ENCODE measurements at places on chromosomes 3 and 15.
A peak's percentile ranks its signal among the peaks of the same experiment; 100 is the strongest.

DNA sequence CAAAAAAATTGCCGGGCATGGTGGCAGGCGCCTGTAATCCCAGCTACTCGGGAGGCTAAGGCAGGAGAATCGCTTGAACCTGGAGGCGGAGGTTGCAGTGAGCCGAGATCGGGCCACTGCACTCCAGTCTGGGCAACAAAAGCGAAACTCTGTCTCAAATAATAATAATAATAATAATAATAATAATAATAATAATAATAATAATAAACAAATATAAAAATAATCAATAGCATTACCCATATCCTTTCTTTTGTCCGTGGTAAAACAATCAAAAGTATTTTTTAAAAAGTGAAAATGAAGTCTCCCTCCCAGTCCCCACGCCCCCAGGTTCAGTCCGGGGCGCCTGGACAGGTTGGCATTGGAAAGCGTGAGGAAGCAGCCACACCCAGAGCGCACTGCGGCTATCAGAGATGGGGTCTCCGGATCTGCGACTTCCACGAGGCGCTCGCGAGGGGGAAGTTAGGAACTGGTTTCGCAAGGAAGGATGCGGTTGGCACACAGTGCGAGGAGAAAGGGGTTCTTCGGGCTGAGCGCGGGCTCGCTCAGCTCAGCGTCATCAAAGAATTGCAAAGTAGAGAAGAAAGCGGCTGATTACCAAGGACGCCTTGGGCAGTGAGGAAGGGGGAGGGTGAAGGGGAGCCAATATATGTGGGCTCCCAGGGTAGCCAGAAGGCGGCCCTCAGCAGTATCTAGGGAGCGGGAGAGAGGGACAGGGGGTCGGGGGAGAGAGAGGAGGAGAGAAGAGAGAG lies 69.5 kb upstream of the EPHB3 start:
- no peak for DNase-seq

DNA sequence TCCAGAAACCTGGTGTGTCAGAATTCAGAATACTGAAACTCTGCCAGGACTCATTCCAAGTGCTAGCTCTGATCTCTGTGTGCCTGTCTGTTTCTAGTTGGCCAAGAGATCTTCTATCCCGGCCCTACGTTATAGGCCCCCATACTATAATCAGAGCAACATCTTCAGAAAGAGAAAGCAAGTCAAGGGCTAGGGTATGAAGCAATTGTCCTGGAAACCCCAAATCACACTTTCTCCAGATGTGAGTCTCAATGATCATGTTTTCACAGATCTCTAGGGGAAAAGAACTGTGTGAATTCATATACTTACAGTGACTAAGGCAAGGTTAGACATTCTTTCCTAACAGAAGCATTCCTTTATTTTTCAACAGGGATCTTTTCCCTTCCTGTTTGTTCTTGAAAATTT lies 309.7 kb downstream of the SLC9A9 start:
- no peak for DNase-seq

- DNase-seq, result no peak
These were observed 43.1 kb downstream of the LRRN1 start for GRCh38 chr3:3842356-3842755.

DNA sequence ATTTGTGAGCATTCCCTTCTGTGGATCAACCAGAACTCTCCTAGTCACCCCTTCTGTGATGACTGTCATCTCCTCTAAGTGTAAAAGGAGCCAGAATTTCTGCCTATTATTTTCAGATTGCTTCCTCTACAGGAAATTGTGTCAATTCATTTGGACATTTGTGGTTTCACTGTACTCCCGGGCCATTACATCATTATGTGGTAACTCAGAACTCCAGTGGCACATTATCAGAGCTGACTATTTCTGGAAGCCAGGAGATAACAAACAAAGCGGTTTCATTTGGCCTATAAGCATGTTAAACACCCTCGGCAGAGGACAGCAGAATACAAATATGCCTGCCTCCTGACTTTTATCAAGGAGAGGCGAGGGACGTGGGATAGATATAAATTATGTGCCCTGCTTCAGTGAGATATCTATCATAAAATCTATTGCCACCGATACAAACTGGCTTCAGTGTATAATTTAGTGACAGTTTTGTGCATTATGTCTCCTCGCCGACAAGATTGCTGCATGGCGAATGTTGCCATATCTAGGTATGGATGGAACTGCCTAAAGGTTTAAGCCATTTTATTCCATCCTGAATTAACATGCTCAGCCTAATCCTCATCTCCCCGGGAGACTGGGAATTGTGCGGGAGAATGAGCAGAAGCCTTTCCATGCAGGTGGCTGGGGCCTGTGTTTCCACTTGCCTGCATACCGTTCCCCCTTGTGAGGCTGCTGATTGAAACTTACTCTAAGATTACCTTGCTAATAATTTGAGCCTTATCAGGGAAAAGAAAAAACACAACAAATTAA lies 193.4 kb upstream of the SEMA6D start:
- DNase-seq, result no peak

DNA sequence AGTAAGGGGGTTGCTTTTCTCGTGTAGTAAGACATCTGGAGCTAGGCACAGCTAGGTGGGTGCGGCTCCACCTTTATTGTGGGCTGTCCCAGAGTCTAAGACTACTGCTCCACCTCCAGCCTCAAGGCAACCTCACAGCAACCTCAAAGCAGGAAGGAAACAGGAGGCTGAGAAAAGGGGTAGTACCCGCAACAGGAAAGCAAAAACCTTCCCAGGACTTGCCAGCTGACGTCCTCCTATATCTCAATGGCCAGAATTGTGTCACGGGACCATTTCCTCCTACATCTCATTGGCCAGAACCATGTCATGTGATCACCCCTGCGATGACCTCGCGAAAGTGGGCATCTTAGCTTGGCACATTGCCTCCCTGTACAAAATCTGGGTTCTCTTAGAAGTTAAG lies 4.3 kb upstream of the GPR160 start:
- peak; percentile 68 for DNase-seq

GRCh38 chr3:117719316-117719926 lies 1009.8 kb downstream of the TUSC7 start:
- peak; percentile 4 for DNase-seq

DNA sequence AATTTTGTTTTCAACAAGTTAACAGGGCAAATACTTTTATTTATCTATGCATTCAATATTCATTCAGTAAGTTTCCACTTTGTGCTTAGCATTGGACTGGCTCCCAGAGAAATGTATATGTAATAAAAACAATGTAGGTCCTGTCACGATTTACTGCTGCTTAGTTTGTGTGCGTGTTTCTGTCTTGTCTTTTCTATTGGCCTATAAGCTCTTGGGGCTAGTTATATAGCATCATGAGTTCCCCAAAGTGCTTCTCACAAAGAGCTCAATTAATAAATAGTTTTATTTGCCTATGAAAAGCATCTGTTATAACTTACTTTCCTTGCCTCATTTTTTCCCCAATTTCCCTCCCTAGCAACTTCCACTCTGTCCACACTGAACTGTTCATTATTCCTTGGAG lies 666.7 kb upstream of the NAALADL2 start:
- DNase-seq, result no peak

GRCh38 chr3:522888-523287 lies 326.3 kb downstream of the CHL1 start:
- no peak for DNase-seq

- DNase-seq, result no peak
These were observed 9.2 kb downstream of the HSPBAP1 start for GRCh38 chr3:122784436-122784835.

- no peak for DNase-seq
These were observed 99.8 kb downstream of the MEGF11 start for GRCh38 chr15:66153549-66154415.

- peak; percentile 32 for DNase-seq
These were observed 7.0 kb downstream of the ADIPOQ start for GRCh38 chr3:186849374-186849975.

GRCh38 chr3:129822679-129823078 lies 70.8 kb downstream of the TMCC1 start:
- no peak for DNase-seq

- peak; percentile 6 for DNase-seq
These were observed 43.1 kb upstream of the SLC25A36 start for GRCh38 chr3:140898340-140899180.

GRCh38 chr3:50617096-50617791 lies at the start of gene MAPKAPK3:
Gene MAPKAPK3 (plus strand): TSS chr3:50617151. CDS start chr3:50617566, 415 bp downstream.
- DNase-seq, result peak; percentile 52

DNA sequence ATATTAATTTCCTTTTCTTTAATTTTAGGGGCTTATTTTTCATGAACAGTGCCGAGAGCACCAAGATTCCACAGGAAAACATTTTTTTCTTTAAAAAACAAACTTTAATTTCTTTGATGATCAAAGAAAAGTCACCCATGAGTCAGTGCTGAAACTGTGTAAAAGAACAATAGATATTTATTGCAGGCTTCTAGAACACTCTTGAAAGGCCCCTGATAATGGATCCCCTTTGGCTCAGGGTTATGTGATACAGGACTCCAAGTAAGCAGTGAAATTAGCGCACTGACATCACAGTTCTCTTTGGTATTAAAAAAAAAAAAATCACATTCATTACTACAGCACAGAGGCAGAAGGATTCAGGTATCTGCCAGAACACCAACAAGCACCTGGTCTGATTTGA lies 66.1 kb upstream of the MYZAP start:
- no peak for DNase-seq

GRCh38 chr3:133987136-133987535 lies 42.6 kb downstream of the SLCO2A1 start:
- DNase-seq, result no peak

DNA sequence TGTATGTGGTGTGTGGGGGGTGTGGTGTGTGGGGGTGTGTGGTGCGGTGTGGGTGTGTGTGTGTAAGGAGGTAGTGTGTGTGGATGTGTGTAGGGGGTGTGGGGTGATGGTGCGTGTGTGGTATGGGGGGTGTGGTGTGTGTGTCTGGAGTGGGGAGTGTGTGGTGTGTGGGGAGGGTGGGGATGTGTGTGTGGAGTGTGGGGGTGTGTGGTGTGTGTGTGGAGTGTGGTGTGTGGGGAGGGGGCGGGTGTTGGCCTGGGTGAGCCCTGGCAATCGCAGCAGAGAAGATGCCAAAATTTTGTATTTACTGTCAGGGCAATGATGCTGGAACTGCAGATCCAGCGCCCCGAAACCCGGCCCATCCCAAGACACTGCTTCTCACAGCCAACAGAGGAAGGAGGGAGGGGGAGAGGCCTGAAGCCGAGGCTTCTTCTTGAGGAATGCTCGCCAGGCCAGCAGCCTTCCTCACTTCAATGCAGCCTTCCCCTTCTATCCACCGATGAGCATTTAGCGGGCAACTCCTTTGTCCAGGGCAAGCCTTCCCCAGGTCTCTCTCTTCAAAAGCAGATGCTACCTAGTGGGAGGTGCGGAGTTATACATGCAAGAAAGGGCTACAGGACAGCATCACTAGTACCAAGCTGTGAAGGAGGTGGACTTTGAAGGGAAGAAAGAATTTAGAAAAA lies 11.9 kb upstream of the SRP14 start:
- DNase-seq, result peak; percentile 21

GRCh38 chr3:88828466-88828865 lies 279.0 kb upstream of the EPHA3 start:
- DNase-seq, result no peak

- no peak for DNase-seq
These were observed 1.3 kb downstream of the STAG1 start for GRCh38 chr3:136750897-136751315.

GRCh38 chr3:173993299-173993698 lies 595.8 kb downstream of the NLGN1 start:
- no peak for DNase-seq

DNA sequence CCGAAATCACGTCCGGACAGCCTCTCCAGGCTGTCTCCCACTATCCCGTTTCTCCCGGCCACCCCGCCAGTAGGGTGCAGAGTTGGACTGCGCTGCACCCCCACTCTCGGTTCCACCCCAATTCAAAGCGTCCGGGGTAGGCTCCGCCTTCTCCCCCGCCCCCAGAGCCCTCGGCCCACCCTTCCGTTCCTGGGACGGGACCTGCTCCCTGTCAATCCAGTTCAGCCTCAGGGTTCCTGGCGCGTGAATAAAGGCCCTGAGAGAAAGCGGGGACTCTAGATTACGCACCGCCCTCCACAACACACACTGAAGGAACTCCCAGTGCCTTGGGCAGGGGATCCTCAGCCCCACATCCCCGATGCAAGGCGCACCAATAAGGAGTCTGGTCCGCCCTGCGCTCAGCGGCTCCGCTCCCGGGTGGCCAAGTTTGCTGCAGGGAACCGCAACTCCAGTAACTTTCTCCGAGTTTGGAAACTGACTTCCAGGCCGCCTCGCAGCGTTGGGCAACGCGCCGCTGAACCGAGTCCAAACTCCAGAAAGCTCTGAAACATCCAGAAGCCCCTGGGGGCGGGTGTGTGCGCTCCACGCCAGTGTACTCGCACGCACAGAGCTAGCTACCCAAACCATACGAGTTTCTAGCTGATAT lies 1.9 kb downstream of the ADAMTS9 start:
- no peak for DNase-seq

DNA sequence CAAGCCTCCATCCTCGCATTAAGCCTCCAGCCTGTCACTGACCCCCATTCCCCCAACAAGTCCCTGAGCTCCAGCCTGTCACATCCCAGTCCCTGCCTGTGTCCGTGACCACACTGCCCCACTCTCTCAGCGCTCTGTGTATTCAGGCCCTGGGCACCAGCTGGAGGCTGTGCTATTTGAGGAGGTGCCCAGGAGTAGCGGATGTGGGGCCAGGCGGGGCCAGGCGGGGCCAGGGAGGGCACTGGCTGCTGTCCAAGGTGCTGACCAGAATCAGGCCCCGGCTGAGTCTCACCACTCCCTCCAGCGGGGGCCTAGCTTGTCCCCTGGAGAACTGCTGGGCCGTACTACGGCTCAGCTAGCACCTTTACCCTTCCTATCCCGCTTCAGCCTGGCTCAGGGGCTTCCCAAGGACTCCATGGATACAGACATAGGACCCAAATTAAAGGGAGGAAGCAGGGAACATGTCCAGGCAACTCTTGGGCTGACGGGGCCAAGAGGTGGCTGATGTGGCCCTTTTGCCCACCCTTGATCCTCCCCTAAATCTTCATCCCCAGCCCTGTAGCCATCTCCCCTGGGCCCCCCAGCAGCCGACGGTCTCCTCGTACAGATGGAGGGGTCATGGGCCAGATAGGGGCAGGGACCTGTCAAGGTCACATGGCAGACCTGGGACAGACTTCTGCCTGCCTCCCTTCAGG lies 1.1 kb downstream of the HHATL start:
- peak; percentile 72 for DNase-seq

GRCh38 chr3:191269289-191270085 lies 59.7 kb upstream of the CCDC50 start:
- DNase-seq, result no peak
